ENCODE measurements at places on chromosomes 3 and 15.

- no peak for DNase-seq
These were observed 468.6 kb downstream of the CNTN6 start for GRCh38 chr3:1561427-1561826.

DNA sequence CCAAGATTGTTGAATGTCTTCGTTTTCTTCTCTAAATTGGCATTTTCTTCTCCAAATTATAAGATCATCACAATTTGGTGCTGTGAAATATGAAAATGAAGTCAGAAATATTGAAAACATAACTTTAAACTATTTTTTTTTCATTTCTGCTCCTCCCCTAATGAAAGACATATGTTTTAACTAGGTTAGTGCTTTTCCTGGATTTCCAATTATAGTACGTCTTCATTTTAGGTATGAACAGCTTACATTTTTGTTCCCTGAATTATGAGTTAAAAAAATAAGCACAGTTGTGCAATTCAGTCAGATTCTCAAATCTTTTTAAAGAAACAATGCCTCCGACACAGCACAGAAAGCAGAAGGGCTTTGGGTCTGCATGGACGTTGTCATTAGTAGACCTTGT, 83.5 kb upstream of the CFAP20DC start:
- DNase-seq: no peak

DNA sequence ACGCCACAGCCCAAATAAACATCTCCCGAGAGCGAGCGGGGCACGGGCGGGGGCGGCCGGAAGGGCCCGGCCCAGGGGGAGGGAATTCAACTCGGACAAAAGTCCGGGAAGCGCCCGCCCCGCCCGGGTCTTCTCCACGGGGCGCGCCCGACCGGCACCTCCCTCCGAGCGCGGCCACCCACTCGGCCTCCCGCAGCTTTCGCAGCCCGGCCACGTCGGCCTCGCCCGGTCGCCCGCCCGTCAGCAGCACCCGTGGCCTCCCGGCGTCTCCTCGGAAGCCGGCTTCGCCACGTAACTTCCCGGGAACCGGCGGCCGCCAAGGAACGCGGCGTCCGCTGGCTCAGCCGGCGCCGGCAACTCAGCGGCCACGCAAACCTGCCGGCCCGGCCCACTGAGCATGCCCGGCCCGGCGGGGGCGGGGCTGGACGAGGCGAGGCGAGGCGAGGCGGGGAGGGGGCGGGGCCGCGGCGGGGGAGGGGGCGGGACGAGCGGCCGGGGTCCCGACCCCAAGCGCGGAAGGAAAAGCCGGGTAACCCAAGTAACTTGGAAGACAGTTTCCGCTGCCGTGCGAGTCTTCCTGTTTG, at the start of gene TJP1:
TSS of gene TJP1 (minus strand) at position 369 of the 584 bp plus-strand sequence. CDS start 440 bp downstream, outside the sequence.
- peak; percentile 75 for DNase-seq

- no peak for DNase-seq
These were observed 49.4 kb downstream of the DPH6 start for GRCh38 chr15:35496585-35496984.

DNA sequence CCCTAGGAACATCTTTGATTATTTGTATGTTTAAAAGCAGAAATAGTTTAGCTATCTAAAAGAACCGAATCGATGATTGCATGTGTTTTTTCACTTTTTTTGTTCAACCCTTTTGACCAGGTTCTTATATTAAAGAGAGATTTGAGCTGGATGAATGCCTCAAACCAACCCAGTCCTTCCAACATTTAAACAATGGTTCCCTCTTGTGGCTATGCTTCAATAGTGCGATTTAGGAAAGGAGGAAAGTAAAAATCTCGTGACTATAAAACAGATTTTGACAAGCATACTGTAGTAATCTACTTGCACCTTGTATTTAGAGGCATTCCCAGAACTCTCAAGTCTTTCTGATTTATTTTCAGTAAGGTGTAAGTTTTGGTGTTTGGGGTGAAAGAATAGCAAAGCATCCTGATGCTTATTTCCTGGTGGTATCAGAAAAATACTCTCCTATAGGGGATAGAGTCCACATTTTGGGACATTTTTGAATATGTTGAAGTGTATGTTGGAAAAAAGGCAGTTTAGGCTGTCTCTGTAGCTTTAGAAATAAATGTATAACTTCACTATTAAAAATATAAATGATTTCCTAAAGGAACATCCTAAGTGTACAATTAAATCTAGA, 159.6 kb upstream of the KCNH8 start:
- no peak for DNase-seq

DNA sequence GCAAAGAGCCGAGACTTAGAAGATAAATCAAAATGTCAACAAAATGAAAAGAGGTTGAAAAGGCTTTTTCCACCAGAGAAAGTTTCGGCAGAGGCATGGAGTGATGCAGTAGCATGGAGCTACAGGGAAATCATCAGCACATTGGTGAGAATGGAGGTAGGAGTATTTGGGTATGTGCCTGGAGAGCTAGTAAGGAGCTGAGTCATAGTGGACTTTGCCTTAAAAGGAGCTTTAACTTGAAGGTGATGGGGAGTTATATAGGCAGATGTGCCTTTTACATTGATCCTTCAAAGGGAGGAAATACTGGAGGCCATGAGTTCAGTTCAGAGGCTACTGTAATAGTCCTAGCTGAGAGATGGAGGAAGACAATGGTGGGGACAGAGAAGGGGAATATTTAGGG, 44.3 kb downstream of the IL5RA start:
- no peak for DNase-seq

- no peak for DNase-seq
These were observed 82.8 kb upstream of the CDV3 start for GRCh38 chr3:133490468-133491351.

GRCh38 chr3:170277833-170278580, 55.8 kb downstream of the PRKCI start:
- DNase-seq: no peak

DNA sequence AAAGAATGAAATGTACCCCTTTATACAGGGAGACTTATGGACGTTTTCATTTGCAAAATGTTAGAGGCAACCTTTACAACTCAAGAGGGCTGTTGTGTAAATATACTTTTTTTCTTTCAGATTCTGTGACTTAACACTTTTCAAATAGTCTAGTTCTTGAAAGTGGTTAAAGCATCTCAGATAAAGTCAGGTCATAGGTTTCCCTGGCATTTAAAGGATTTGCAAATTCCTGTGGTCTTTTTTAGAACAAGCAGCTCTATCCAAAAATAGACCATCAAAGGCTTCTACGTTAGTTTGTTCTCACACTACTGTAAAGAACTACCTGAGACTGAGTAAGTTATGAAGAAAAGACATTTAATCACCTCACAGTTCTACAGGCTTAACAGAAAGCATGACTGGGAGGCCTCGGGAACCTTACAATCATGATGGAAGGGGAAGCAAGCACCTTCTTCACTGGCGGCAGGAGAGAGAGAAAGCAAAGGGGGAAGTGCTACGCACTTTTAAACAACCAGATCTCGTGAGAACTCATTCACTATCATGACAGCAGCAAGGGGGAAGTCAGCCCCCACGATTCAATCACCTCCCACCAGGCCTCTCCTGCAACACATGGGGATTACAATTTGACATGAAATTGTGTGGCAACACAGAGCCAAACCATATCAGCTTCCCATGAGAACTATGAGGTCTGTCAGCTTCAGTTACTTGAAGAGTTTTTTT, 23.3 kb upstream of the GABRR3 start:
- DNase-seq: no peak

All from tibial artery (tissue), 4 donors.